ENCODE measurements at places on chromosomes 16 and 17.
A peak's percentile ranks its signal among the peaks of the same experiment; 100 is the strongest.

DNA sequence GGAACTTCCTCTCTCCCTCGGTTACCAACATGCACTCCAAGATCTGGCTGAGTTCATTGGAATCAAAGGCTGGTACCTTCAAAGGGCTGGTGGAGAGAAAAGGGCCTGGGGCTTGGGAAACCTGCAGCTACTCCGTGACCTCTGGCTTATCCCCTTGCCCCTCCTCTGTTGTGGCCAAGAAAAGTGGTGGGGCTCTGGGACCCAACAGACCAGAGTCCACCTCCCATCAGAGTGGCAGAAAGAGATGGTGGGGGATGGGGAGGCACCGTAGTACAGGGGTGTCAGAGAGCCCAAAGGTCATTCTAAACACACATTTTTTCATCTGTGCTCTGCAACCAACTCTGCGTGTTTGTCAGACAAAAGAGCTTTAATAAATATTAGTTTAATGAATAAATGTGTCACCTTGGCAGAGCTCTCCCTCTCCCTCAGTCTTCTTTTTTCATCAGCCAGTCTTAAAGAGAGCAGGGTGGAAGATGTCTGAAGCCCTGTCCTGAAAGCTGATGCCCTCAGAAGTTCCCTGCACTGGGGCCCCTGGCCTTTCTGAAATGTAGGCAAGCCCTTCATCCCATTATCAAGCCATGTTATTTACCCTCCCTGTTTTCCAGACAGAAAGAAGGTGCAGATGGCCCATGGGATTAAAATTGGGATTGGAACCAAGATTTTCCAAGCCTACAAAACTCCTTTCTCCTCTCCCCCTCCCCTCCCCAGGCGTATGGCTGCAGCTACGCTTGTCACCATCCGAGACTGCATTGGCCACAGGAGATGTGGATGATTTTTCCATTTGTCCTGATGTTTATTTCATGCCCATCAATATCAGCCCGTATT lies 227.3 kb downstream of the CCDC182 start:
- H3K27ac ChIP-seq: no peak overlapping the region
- H3K27me3 ChIP-seq: no peaks in the 10 kb centered on the region

DNA sequence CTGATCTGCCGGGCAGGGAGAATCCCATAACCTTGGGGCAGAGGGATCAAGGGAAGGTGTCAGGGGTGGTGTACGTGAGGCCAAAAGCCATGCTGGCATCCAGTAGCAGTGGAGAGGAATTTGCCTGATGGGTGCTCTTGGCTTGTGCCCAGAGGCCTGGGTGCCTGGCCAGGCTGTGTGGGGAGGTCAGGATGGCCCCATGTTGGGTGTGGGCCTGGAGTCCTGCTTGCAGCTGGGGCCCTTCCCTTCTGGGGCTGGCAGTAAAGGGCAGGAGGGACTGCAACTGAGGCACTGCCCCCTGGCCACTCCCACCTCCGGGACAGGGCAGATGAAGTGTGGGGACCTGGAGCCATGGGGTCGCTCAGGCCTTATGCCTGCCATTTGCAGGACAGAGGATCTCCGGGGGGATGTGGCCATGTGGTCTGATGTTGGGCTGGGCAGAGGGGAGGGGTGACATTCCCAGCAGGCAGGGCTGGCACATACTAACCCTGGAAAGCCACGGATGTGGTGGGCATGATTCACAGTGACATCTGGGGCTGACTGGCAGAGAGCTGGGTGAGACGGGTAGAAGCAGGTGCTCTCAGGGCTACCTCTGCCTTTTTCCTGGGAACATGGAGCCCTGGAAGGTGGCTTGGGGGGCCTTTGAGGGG lies 3.5 kb downstream of the FMNL1 start:
- peaks cover 54% of the 10 kb centered on the region for H3K4me1 ChIP-seq
- H3K36me3 ChIP-seq: no peaks in the 10 kb centered on the region
- DNase-seq: no peak
- H3K4me3 ChIP-seq: no peak overlapping the region

GRCh38 chr17:2049333-2050299 lies 5.3 kb upstream of the HIC1 start:
- H3K4me3 ChIP-seq: peak overlapping the region; percentile 79
- H3K27ac ChIP-seq: no peak overlapping the region
- no peaks in the 10 kb centered on the region for H3K36me3 ChIP-seq
- DNase-seq: no peak
- no peaks in the 10 kb centered on the region for H3K4me1 ChIP-seq

DNA sequence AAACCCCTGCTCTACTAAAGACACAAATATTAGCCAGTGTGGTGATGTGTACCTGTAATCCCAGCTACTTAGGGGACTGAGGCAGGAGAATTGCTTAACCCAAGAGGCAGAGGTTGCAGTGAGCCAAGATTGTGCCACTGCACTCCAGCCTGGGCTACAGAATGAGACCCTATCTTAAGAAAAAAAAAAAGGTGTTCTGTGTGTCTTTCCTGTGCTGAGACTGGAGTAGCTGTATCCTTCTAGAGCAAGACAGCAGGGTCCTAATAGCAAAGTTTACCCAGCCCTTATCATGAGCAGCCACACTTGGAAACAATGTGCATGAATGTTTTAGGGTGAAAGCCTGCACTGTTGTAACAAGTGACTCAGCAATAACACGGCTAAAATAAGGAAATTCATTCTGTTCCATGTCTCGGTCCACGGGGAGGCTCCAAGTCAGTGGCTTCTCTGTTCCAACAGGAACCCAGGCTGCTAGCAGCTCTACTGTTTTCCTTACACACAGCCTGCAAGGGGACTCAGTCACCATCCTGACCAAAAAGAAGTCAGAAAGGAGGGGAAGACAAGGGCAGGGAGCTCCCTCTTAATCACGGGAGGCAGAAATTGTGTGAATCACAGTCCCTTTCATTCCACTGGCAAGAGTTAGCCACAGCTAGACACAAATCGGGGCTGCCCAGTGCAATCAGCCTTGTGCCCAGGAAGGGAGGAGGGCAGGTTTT lies 7.1 kb upstream of the SLC5A11 start:
- no peaks in the 10 kb centered on the region for H3K36me3 ChIP-seq
- no peak overlapping the region for H3K27ac ChIP-seq

DNA sequence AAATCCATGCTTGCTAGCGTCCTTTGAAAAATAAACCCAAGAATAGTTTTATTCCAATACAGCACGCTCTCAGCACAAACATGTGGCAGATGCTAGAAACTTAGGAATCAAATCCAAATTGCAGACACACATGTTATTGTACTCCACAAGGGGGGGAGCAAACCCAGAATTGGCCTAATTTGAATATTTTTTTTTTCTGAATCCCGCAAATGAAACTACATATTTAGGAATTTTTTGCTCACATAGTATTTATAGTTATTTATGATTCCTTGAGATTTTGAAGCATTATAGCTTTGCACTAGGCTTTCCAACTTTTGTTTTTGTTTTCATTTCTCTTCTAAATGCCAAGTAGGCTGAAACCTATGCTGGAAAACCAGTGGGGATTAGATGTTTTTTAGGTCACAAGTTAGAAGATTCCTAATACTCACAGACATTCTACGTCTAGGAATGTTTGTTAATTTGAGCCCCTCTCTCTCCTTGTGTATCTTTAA lies 59.3 kb upstream of the CDH11 start:
- H3K4me1 ChIP-seq: peaks cover 6% of the 10 kb centered on the region
- H3K4me3 ChIP-seq: no peak overlapping the region
- DNase-seq: no peak
- no peaks in the 10 kb centered on the region for H3K36me3 ChIP-seq
- H3K27ac ChIP-seq: no peak overlapping the region

DNA sequence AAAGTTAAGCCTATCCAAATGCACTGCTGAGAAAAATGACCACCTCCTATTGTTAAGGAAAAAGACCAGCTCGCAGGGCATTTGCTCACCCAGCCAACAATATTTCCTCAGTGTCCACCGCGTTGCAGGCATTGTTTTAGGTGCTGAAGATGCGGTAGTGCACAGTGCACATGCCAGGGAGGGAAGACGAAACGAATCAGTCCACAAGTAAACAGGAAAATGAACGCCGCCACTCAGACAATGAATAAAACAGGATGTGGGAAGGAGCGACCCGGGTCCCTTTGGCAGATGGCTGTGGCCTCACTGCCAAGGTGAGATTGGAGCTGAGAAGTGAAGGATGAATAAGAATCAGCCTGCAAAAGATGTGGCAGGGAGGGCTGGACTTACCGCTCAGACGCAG lies 249.2 kb downstream of the FOXL1 start:
- H3K4me1 ChIP-seq: peaks cover 22% of the 10 kb centered on the region
- H3K4me3 ChIP-seq: no peak overlapping the region
- peak; percentile 33 for DNase-seq

Data from RWPE2 (cell line).